ENCODE measurements at places on chromosomes 16 and 17.

DNA sequence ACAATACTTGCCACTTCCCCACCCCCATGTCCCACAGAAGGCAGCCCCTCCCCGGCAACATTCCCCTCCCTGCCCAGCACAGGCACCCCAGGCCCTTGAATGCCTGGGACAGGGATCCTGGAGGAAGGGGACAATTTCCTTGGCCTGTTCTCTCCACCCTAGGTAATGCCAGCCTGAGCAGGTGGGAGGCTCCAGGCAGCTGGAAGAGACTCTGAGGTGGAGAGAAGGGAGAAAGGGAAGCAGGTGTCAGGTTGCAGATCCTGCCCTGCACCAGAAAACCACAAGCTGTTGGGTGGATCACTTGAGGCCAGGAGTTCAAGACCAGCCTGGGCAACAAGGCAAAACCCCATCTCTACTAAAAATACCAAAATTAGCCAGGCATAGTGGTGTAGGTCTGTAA lies 8.9 kb downstream of the MPP2 start:
- no peak for DNase-seq

DNA sequence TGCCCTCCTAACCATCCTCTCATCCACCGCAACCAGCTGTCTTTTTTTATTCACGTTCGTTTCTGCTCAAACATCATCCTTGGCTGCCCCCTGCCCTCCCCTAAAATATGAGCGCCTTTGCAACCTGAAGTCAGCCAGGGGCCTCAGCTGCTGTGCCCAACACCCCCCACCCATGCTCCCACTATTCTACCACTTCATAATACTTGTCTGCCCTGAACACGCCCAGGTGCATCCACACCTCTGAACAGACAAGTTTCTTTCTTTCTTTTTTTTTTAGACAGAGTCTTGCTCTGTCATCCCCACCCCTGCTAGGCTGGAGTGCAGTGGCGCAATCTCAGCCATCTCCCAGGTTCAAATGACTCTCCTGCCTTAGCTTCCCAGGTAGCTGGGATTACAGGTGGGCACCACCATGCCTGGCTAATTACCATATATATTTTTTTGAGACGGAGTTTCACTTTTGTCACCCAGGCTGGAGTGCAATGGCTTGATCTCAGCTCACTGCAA lies 26.9 kb downstream of the CEP295NL start:
- DNase-seq = no peak

GRCh38 chr16:29777576-29778350 lies at the start of gene ZG16:
Gene ZG16 (plus strand): TSS chr16:29778256. CDS start chr16:29779267, 1,011 bp downstream.
- DNase-seq = no peak

DNA sequence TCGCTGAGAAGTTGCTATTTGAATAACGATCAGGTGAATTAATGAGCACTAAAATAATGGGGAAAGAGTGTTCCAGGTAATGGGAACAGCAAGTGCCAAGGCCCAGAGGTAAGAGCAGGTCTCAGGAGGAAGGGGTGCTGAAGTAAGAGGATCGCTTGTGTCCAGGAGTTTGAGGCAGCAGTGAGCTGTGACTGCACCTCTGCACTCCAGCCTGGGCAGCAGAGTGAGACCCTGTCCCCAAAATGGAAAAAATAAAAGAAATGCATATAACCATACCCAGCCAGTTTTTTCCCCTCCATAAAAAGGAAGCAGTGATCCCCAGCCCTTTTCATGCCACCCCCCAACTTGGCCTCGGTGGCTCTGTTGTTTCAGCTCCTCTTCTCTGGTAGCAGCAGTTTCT lies 16.8 kb upstream of the HAS3 start:
- DNase-seq = no peak

- no peak for DNase-seq
Measured at GRCh38 chr17:65182233-65182632, 45.1 kb downstream of the RGS9 start.

DNA sequence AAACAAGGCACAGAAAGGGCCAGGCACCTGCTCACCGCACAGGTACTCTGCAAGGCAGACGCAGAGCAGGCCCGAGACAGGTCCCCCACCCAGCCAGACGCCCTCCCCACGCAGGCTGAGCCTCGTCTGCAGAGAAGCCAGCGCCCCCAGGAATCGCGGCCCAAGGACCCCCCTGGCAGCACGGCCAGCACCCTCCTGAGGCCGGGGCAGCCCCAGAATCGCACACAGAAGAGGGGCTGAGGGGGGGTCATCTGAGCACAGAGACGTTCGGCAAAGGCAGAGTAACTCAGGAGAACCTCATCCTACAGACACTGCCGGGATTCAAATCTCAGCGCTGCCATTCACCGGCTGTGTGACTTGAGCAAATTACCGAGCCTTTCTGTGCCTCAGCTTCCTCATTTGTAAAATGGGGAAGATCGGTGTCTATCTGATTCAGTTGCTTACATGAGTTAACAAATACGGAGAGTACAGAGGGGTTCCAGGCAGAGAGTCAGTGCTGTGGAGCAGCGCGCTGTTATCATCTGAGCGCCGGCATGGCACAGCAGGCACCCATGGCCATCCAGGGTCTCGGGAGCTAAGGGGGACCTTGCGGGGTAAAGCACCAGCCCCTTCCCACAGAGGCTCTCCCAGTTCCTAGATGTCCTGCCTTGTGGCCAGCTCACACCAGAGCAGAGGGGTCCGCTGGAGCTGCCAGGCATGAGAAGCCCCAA lies 10.4 kb downstream of the EMC6 start:
- DNase-seq = no peak

- no peak for DNase-seq
Measured at GRCh38 chr16:85040685-85041084, 13.1 kb downstream of the KIAA0513 start.

DNA sequence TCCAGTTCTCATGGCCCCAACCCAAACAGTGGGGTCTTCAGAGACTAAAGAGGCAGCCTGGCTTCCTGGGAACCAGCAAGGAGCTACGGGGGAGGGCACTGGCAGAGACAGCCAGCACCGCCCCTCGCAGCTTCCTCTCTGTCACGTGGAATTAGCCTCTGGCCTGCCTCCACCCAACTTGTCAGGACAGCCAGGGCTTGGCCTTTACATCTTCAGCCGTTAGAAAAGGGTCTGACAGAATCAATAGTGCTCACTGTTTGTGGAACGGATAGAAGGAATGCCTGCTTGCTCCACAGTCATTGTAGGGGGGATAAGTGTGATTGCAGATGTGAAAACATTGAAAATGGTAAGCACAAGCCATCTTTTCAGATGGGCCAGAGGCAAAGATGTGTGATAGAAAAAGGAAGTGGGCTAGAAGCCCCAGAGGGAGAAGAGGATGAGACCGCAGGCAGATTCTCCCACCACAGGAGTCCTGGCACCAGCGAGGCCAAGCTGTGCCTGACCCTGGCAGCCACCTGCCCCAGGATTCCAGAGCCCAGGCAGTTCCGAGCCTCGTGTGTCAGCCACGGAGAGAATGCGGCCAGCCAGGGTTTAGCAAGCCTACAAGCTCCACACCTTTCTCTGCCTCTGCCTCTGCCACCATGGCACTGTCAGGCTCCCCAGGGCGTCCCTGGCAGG lies 18.6 kb downstream of the GRIN2C start:
- no peak for DNase-seq

DNA sequence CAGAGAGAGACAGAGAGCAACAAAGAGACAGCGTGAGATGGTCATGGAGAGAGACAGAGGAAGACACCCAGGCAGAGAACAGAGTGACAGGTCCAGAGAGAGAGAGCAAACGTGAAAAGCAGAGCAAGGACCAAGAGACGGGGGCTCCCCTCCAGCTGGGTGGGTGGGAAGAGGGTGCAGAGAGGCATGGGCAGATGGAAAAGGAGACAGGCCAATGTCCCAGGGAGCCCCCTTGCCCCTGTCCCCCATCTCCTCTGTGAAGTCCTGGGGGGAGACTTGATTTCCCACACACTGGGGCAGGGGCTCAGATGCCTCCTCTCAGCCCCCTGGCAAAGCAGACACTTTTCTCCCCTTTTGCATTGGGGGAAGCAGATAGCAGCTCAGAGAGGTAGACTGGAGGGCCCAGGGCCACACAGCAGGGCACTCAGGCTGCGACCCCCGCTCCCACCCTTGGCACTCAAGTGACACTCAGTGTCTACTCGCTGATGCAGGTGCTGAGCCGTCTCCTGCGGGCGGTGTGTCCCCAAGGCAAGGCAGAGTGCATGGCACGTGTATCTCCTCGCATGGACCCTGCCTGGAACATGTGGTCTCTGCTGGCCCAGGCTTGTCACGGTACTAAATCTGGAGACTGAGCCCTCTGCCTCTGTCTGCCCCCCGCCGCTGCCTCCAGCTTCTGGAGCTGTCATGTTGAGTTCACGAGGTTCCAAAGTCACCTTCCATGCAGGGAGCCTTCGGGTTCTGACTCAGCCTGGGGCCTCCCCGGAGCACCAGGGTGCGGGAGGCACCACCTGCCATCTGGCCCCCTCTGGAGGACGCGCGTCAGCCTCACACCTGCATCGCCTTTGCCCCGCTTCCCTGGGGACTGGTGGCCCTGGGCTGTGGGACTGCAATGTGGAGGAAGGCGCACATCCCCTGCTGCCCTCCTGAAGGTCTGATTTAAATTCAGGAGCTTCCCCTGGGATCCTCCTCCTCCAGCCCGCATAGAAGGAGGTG lies 215.9 kb upstream of the GSE1 start:
- peak; percentile 30 for DNase-seq

DNA sequence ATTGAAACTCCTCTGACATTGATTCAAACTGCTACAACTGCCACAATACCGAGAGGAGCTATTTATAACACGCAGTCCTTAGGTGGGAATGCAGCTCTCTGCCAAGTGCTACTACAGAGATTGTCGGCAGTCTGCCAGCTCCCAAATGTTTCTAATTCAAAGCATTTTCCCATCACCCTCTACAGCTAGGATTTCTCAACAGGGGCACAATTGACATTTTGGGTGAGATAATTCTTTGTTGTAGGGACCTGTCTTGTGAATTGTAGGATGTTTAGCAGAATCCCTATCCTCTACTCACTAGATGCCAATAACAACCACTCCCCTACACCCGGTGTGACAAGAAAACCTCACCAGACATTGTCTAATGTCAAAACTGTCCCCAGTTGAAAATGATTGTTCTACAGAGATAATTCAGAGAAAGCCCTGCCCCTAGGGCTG lies 7.8 kb upstream of the N4BP1 start:
- DNase-seq = peak; percentile 63

DNA sequence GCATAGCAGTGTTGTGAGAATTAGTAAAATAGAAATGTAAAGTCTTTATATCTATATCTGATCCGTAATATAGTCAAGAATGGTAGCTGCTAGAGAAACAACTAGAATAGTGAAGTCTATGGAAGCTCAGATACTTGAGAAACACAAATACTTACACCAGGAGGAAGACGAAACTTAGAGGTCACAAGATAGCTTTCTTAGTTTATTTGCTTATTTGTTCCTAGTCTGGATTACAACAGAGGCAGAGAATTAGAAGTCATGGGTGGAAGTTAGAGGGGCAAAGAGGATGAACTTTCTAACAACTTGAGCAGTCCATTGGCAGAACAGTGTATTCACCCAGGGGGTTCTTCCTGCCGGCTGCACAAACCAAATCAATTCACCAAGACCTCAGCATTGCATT lies 13.9 kb downstream of the GNGT2 start:
- no peak for DNase-seq

GRCh38 chr16:14539156-14539555 lies 90.9 kb downstream of the PARN start:
- DNase-seq = no peak

DNA sequence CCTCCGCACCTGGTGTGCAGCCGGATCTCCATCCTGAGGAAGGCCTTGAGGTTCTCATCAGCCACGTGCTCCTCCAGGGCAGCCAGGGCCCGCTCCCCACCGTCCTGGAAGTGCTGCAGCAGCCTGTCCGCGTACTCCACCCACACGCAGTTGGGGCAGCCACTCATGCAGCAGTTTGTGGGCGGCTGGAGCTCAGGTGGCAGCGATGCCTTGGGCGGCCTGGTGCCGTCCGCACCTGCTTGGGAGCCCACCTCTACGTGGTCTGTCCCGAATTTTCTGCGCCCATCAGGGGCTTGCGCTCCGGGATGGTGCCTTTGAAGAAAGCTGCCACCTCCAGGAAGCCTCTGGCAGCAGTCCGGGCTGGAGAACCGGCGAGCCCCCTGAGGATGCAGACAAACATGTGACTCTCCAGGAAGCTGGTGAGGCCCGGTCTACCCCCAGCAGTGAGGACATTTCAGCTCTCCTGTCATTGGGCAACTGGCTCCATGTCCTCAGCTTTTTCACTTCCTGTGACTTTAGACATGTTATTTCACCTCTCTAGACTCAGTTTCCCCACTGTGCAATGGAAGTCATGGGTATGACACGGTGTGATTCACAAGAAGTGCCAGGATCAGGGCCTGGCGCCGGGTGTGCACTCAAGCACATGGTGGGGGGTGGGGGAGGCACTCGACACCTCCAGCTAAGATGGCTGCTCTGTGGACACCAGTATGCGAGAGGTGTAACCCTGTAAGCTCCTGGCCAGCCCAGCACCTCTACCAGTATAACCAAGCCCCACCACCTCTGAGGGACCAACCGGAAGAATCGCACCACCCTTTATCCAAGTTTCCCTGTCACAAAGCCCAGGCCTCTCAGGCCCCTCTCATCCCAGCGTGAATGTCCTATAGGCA lies 957 bp downstream of the OXLD1 start:
- peak; percentile 70 for DNase-seq

- no peak for DNase-seq
Measured at GRCh38 chr17:1630662-1631061, 2.0 kb upstream of the SLC43A2 start.

DNA sequence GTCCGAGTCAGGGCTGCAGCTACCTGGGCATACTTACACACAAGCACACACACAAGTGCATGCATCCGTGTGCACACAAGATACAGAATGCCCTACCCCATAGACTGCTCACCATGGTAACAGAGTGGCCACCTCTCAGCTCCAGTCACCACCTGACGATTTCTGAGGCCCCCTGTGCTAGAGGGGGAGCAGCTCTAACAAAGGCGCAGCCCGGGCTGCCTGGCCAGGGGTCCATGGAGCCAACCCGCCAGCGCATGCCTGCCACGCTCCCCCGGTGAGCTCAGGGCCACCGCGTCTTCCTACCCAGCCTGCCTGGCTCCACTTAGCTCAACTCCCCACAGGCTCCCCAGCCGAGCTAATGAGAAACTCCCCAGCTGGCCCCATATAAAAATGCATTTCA lies 75.5 kb downstream of the ZNF423 start:
- DNase-seq = no peak

DNA sequence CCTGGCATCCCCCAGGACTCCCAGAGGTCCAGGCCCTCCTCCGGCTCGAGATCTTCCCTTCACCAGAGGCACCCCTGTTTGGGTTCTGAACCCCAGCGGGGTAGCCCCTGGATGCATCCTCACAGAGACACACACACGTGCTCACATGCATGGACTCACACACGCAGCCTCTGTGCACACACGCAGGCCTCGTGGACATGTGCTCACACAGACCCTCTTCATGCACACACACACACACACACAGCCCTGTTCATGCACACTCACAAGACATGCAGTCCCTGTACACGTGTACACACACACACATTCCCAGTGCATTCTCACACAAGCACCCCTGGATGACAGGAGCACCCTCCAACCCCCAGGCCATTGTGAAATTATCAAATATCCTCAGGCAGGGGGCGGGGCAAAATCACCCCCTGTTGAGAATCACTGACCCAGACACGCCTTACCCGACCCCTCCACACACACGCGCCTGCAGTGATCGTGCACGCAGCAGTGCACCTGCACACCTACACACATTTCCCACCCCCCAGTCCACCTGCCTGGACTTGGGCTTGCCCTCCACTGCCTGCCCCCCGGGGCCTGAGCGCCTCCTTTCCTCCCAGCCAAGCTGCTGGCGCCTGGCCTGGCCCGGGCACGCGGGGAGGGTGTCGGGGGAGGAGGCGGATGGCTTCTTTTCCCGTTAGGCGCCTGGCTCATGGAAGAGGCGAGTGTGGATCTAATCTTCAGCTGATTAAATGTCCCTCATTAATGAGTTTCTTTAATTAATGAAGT lies 62.6 kb downstream of the ENGASE start:
- no peak for DNase-seq

GRCh38 chr16:56836410-56837230 lies 28.4 kb upstream of the SLC12A3 start:
- DNase-seq = no peak

All from NCI-H2081 (cell line).